Activated naive CD8-positive, alpha-beta T cell treated with anti-CD3 and anti-CD28 coated beads, Interleukin-2, amount 10 ng/mL, durations not matched to agents 7 days and 5 days (primary cell): ENCODE measurements at places on chromosomes 2 and 18. TPM values are rescaled to one million over a fixed set of nuclear protein-coding genes. Genes with fewer than 3 reads are reported as not detected.

DNA sequence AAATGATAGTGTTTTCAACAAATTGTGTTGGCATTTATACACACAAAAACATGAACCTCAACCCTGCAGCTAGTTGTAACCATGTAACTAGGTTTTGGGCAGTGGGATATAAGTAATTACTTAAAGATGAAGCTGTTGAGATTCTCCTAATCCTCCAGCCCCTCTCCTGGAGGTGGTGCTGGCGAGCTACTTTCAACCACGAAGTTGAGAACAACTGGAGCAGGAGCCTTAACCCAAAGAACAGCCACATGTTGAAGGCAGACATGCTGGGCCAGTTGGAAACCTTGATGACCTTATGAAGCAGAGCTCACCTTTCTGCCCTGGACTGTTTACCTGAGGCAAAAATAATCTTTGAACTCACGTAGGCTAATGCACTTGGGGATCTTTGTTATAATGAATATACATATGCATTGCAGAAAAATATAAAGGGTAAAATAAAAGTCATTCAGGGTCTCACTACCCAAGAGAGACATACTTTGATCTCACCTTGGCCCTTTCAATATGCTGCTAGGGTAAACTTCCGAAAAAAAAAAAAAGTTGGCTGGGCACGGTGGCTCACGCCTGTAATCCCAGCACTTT, 89.6 kb upstream of the NPAS2 start:
- no peak overlapping the region for H3K4me3 ChIP-seq
- H3K27me3 ChIP-seq: peaks cover 14% of the 10 kb centered on the region
- DNase-seq: peak; percentile 45

GRCh38 chr2:44578471-44579093, 216.8 kb downstream of the CAMKMT start:
- peaks cover 22% of the 10 kb centered on the region for H3K4me1 ChIP-seq
- no peaks in the 10 kb centered on the region for H3K27me3 ChIP-seq
- H3K4me3 ChIP-seq: peak overlapping the region; percentile 71
- no peak for DNase-seq
- H3K36me3 ChIP-seq: peaks cover 2% of the 10 kb centered on the region
- peak overlapping the region; percentile 55 for H3K27ac ChIP-seq

Gene CCDC148
- total RNA-seq: not detected

DNA sequence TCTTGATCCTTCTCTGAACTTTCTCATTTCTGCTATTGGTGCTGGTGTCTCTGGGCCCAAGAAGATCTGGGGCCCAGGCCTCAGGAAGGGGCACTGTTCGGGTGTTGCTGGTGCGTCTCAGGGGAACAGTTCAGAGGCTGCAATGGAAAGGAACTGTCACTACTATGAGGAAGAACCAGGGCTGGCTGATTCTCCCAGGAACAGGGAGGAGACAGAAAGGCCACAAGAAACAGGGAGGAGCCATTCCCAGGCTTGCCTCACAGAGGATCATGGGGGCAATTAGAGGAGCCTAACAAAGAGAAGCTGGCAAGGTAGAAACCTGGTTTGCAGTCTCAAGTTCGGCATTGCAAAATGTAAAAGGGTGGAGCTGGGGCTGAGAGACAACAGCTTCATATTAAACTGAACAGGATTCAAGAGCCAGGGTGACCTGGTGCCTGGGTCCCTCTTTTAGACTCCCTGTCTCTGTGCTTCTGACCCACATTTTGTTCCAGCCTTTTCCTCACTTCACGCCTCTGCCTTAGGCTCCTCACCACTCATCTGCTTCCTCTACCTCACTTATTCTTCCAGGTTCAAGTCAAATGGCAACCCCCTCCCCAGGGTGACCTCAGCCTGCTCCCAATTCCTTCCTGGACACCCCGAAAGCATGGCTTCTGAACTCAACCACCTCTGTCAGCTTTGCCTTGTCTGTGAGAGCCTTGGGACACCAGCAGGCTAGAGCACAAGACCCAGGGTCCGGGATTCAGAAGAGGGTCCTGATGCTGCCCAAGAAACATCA, 58.4 kb downstream of the GYPC start:
- H3K4me3 ChIP-seq: no peak overlapping the region
- H3K27me3 ChIP-seq: no peaks in the 10 kb centered on the region
- peak overlapping the region; percentile 44 for H3K27ac ChIP-seq
- DNase-seq: no peak

DNA sequence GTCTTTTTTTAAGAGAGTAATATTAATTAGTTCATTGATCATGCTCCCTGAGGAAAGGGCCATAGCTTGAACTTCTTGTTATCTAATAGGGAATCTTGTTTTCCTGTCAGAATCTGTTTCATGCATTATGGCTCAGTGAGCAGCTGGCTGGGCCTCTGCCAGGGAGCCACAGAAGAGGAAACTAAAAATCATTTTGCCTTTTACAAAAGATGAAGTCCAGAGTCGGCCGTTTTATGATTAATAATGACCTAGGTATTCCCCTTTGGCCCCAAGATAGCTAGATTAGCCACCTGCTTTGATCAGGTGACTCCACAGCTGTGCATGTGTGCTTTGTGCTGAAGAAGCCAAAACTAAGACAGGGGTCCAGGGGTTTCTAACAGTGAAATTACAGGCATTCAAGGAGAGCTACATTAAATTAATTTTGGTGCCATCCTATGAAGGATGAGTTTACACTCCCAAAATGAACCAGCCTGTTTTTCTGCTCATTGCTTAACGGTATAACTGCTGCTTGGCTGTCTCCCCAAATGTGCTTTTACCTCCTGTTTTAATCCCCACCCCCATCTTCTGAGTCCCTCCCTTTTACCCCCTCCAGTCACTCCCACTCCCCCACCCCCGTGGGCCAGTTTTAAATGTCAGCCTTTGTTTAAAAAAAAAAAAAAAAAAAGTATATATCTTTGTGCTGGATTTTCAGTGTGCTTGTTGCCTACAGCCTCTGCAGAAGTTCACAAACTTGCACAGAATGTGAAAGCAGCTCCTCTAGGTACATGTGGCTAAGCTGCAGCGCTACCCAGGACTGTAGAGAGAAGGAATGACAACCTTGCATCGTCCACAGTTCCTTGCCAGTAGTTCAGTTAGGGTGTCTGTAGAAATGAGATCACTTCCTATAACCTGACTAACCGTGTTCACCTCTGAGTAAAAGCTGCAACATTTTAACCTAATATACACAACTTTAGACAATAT, 93.1 kb downstream of the CABLES1 start:
- DNase-seq: no peak
- peak overlapping the region; percentile 92 for H3K27ac ChIP-seq
- H3K36me3 ChIP-seq: peaks cover 15% of the 10 kb centered on the region
- H3K4me3 ChIP-seq: peak overlapping the region; percentile 65

Gene HRH4
- total RNA-seq: 0.23 TPM

DNA sequence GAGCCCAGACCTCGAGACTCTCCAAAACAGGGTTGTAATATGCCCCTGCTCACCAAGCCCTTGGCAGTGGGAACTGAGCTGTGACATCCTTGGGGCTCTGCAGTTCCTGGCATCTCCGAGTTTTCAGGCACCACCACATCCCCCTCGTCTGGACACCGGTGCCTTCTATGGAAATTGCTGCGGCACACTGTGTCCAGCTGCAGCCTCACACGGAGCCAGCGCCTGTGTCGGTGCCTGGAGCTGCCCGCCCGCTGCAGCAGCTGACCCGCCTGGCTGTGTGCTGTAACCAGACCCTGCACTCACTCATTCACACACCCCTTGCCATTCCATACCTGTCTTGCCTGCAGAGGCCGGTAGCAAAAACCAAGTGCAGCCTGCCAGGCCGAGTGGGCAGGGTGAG, 11.8 kb downstream of the IWS1 start:
- H3K27me3 ChIP-seq: no peaks in the 10 kb centered on the region
- H3K27ac ChIP-seq: no peak overlapping the region
- peaks cover 44% of the 10 kb centered on the region for H3K36me3 ChIP-seq
- H3K4me3 ChIP-seq: no peak overlapping the region
- no peak for DNase-seq

- DNase-seq: no peak
- H3K4me1 ChIP-seq: peaks cover 29% of the 10 kb centered on the region
- H3K27ac ChIP-seq: peak overlapping the region; percentile 77
- H3K36me3 ChIP-seq: peaks cover 5% of the 10 kb centered on the region
- peaks cover 4% of the 10 kb centered on the region for H3K27me3 ChIP-seq
Observed at GRCh38 chr2:85933753-85934594, 45.2 kb upstream of the ST3GAL5 start.

DNA sequence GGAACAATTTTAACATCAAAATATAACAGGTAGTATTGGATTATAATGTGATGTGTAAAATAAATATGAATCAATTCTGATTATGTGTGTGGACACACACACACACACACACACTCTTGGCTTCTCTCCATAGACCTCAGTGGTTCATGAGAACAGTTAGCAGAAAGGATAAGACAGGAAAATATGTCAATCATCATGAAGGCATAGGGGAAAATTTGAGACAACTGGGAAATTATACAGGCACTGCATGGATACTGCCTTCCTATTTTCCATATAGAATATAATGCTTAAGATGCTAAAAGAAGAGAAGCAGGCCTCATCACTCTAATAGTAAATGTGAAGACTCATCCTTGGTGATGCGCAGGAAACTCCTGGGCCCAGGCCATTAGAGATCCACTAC, 884.5 kb downstream of the SUCLG1 start:
- H3K4me1 ChIP-seq: no peaks in the 10 kb centered on the region
- no peaks in the 10 kb centered on the region for H3K27me3 ChIP-seq
- no peak for DNase-seq
- H3K27ac ChIP-seq: no peak overlapping the region

DNA sequence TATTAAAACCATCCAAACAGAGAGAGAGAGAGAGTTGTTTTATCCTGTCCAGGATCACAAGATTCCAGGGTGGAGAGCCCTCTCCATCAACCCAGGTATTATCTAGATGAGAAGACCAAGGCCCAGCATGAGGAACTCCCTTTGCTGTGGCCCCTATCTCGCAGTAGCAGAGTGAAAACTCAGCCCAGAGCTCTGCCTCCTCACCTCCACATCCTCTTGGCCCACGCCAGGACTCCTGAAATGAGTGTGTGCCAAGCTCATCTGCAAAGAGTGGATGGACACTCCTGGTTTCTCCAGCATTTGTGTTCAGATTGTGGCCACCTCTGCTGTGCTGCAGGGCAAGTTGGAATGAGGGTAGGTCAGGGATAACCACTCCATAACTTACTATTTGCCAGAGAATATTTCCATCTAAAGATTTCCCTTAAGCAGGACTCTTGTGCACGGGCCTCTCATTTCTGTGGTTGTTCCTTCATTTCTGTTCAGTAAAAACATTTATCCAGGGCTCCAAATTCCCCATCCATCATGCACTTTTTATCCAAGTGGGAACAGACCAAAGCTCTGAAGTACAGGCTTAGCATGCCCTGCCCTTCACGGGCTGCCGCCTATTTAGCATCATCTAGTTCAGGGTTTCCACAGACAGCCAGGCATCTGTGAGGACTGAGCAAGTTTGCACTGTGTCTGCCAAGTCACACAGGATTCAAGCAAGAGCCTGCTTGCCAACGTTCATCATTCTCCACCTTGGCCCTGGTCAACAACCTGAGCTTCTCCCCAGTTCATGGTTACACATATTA, 583.2 kb upstream of the ID2 start:
- no peak for DNase-seq
- no peaks in the 10 kb centered on the region for H3K4me1 ChIP-seq
- peaks cover 3% of the 10 kb centered on the region for H3K36me3 ChIP-seq
- peaks cover 4% of the 10 kb centered on the region for H3K27me3 ChIP-seq
- H3K4me3 ChIP-seq: no peak overlapping the region

Gene ANTXR1
- 0.11 TPM for total RNA-seq

Gene MARCHF4
- not detected for total RNA-seq

- H3K27me3 ChIP-seq: no peaks in the 10 kb centered on the region
- DNase-seq: no peak
- H3K4me3 ChIP-seq: no peak overlapping the region
- H3K4me1 ChIP-seq: no peaks in the 10 kb centered on the region
Observed at GRCh38 chr2:14759082-14759481, 126.6 kb downstream of the LRATD1 start.

GRCh38 chr18:79857082-79857671, 59.4 kb downstream of the KCNG2 start:
- H3K4me1 ChIP-seq: no peaks in the 10 kb centered on the region
- H3K36me3 ChIP-seq: no peaks in the 10 kb centered on the region
- H3K27me3 ChIP-seq: peaks cover 11% of the 10 kb centered on the region

Gene UGT1A5
- not detected for total RNA-seq

DNA sequence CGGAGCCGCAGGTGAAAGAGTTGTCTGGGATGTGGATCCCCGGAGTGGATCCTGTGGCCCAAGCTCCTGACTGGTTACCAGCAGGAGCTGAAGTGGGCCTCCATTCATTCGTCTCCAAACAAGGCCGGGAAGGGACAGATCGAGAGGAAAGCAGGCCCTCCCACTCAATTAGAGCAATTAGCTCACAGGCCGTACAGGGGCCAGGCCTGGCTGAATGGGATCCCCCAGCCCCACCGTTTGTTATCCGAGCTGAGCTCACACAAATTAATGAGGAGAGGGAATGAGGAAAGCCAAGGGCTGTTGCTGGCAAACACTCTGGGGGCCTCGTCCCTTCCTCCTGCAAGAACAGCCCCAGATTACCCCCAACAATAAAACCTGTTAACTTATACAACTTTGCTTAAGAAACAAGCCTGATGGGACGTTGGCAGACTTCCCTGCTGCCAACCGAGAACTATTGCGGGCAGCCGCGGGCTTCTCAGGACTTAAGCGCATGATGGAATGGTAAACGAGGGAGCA, 338.0 kb downstream of the BCL11A start:
- peaks cover 2% of the 10 kb centered on the region for H3K27me3 ChIP-seq
- H3K4me1 ChIP-seq: no peaks in the 10 kb centered on the region
- H3K4me3 ChIP-seq: no peak overlapping the region
- H3K27ac ChIP-seq: no peak overlapping the region
- no peaks in the 10 kb centered on the region for H3K36me3 ChIP-seq

Gene ZSWIM2
- total RNA-seq: not detected

GRCh38 chr2:164937864-164938401, 17.4 kb downstream of the SLC38A11 start:
- H3K27ac ChIP-seq: no peak overlapping the region
- H3K4me3 ChIP-seq: no peak overlapping the region
- no peaks in the 10 kb centered on the region for H3K27me3 ChIP-seq
- H3K4me1 ChIP-seq: no peaks in the 10 kb centered on the region

DNA sequence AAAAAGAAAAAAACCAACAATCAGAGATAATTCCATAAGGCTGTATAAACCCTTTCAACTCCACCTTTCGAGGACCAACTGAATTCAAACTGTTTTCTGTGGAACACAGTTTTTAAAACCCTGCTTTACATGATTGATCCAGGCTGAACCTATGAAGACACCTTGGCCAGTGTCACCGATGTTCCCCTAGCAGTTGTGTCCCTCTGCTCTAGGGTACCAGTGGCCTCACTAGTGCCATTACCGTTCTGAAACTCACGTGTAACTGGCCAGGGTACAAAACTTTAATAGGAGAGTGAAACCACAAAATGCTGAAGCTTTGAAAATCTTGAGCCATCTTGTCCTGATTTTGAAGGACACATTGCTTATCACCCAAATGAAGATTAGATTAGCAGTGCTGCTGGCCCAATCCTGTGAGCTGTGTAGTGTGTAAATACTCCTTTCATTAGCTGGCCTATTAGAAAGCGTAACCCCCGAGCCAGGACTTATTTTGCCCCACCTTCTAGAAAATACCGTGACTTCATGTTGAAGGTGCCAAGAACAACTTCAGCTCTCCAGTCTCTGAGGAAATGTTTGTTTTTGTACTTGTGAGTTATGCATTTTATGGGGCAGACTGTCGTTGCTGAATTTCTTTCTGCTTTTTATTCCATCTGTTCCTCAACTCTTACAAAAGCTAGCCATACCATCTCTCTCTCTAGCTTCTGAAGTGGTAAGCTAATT, 147.8 kb upstream of the MAP3K20 start:
- peaks cover 4% of the 10 kb centered on the region for H3K4me1 ChIP-seq
- H3K27me3 ChIP-seq: peaks cover 17% of the 10 kb centered on the region
- H3K27ac ChIP-seq: no peak overlapping the region
